ENCODE measurements at places on chromosomes 7 and 10.

GRCh38 chr7:3117081-3117480, 73.4 kb upstream of the CARD11 start:
- DNase-seq, result no peak

GRCh38 chr7:81790686-81791085, 20.8 kb upstream of the HGF start:
- no peak for DNase-seq

DNA sequence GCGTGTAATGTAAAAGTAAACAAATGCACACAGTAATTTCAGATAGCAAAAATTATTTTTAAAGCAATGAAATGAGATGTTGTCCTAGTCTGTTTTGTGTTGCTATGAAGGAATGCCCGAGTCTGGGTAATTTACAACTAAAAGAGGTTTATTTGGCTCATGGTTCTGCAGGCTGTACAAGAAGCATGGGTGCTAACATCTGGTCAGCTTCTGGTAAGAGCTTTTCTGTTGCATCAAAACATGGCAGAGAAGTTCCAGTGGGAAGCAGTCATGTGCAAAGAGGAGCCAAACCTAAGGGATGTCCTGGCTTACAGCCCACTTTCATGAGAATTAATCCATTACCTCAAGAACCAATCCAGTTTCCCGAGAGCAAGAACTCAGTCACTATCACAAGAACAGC, 62.9 kb upstream of the MNX1 start:
- no peak for DNase-seq

DNA sequence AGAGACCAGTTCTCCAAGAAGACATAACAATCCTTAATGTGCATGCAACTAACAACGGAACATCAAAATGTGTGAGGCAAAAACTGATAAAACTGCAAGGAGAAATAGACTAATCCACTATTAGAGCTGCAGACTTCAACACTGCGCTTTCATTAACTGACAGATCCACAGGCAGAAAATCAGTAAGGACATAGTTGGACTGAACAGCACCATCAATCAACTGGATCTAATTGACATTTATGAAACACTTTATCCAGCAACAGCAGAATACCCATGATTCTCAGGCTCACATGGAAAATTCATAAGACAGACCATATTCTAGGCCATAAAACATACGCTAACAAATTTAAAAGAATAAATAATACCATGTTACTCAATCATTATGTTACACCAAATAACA, 21.6 kb upstream of the ATP6V0A4 start:
- no peak for DNase-seq

DNA sequence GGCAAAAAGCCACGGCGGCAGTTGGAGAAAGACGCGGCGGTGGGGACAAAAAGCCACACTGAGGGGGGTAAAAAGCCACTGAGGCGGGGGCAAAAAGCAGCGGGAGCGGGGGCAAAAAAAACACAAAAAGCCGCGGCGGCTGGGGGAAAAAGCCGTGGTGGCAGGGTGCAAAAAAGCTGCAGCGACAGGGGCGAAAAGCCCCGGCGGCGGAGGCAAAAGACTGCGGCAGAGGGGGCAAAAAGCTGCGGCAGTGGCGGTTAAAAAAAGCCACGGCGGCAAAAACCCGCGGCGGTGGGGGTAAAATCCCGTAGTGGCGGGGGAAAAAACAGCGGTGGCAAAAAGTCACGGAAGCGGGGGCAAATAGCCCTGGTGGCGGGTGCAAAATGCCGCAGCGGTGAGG, 527.3 kb downstream of the ZNF33B start:
- DNase-seq, result no peak

GRCh38 chr10:17203416-17203815, 1.9 kb upstream of the TRDMT1 start:
- no peak for DNase-seq

GRCh38 chr10:62652564-62652963, 152.0 kb upstream of the ADO start:
- DNase-seq, result no peak

GRCh38 chr7:101612885-101613515, 16.1 kb downstream of the MYL10 start:
- no peak for DNase-seq

- peak; percentile 36 for DNase-seq
These were observed 44.1 kb downstream of the SFTPD start for GRCh38 chr10:79904671-79905321.

GRCh38 chr7:92904244-92905131, 68.1 kb upstream of the CDK6 start:
- peak; percentile 89 for DNase-seq

Measured in stimulated activated naive CD4-positive, alpha-beta T cell treated with Interleukin-2 at 50 U/mL for 16 hours (primary cell).